ENCODE measurements at places on chromosomes 6 and 20.
A peak's percentile ranks its signal among the peaks of the same experiment; 100 is the strongest.

DNA sequence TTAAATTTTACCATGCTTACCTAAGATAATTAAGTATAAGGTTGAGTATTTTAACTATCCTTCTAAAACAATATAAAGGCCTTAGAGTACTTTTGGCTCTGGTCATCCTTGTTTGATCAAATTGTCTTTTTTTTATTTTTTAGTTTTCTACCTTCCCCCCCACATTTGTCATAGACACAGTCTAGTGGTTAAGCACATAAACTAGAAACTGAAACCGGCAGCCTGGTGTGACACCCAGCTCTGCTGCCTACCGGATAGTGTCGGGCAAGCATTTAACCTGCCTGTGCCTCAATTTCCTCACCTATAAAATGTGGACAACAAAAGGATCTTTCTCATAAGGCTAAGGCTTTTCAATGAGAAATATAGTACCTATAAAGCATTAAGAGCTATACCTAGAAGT is 21.6 kb upstream of the TULP4 start:
- DNase-seq, result no peak

- DNase-seq, result no peak
Observed at GRCh38 chr6:41732591-41733359, 2.6 kb downstream of the TFEB start.

DNA sequence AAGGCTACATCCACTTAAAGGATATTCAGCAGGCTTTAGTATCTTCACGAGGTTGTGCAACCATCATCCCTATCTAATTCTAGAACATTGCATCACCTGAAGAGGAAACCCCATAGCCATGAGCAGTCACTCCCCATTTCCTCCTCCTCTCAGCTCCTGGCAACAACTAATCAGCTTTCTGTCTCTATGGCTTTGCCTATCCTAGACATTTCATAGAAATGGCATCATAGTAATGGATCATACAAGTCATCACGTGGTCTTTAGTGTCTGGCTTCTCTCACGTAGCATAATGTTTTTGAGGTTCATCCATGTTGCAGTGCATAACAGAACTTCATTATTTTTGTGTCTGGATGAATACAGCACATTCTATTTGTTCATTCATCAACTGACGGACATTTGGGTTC is 20.5 kb downstream of the SNAI1 start:
- peak; percentile 89 for DNase-seq

DNA sequence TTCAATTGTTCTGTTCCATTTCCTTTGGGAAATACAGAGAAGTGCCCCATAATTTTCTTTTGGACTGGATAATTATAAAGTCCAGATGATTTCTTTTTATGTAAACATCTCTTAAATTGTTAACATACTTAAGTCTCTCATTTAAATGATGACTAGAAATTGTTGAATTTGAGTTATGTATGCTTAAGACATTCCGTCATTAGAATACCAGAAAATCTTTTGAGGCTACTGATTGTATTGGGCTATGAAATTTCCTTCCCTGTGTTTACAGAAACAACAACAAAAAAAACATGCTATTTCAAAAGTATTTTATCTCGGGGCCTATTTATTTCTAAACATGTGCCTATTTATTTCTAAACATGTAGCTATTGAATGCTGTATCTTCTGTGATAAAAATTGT is 125.4 kb downstream of the SH3BGRL2 start:
- DNase-seq, result no peak

DNA sequence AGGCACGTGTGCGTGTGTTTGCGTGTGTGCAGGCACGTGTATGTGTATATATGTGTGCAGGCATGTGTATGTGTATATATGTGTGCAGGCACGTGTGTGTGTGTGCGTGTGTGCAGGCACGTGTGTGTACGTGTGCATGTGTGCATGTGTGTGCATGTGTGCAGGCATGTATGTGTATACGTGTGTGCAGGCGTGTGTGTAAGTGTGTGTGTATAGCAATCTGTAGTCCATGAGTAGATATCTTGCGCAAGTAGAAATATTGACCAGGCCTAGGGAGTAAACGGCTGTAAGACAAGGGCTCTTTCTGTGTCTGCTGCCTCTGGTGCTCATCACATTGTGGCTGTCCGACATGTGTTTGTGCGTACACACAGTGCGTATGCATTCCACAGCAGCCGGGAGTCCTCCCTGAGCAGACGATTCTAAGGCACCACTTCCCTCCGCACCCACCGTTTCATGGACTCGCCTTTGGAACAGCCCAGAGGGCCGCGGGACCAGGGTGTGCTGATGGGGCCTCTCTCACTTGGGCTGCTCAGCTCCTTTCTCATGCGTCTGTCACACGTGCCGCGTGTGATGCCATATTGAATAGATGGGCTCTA is 167.6 kb downstream of the ERMARD start:
- no peak for DNase-seq

DNA sequence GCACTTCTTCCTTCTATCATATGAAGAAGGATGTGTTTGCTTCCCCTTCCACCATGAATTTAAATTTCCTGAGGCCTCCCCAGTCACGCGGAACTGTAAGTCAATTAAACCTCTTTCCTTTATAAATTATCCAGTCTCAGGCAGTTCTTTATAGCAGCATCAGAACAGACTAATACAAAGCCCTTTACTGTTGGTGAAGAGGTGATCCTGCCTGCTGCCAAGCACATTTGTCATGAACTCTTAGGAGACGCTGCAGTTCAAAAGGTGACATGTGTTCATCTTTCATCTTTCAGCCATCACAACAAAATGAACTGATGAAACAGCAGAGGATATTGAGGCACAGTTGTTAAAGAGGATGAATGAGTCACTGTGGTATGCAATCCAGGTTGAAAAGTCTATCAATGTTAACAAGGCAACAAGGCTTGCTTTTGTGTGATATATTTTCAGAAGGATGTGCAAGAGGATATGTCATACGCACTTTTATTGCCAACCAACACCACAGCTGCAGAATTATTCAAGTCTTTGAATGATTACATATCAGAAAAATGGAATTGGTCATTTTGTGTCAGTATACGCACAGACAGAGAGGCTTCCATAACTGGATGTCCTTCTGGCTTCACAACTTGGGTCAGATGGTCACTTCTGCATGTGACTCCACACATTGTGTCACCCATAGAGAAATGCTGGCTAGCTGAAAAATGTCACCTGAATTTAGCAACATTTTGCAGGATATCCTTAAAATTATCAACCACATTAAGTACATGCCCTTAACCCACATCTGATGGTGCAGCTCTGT is 52.4 kb upstream of the PLN start:
- no peak for DNase-seq

GRCh38 chr20:50429412-50429811 is 80.8 kb upstream of the PTPN1 start:
- no peak for DNase-seq

DNA sequence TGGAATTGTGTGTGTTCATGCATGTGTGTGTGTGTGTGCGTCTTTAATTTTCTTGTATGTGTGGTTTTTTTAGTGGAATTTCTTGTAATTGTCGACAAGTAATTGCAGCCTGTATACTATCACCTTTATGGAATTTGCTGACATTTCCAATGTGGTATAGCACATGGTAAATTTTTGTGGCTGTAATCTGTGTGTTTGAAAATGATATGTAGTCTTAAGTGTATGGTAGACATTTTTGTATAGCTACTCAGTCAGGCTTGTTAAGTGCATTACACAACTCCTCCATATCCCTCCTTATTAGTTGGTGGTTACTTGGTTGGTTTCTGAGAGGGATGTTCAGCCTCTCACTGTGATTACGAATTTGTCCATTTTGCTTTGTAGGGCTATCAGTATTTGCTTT is 384.5 kb upstream of the HSF2 start:
- DNase-seq, result no peak

- DNase-seq, result no peak
Observed at GRCh38 chr6:133288662-133289061, 47.5 kb downstream of the EYA4 start.

- no peak for DNase-seq
Observed at GRCh38 chr6:110327391-110327790, 30.8 kb downstream of the METTL24 start.

DNA sequence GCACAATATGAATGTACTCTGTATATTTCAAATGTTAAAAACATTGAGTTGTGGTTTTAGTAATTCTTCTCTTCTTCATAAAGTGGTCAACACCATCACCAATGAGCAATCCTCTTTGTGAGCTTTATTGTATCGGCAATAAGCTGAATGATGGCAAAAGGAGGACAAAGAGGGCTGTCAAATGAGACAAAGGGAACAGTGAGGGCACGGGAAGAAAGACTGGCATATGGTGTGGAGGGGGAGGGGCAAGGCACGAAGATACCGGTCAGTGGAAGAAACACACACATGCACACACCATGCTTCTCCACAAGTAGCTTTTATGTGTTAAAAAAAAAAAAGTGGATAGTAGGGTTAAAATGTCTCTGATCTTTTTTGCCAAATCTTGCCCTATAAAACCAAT is 506.8 kb upstream of the CITED2 start:
- DNase-seq, result no peak

GRCh38 chr6:54426995-54427394 is 118.8 kb downstream of the TINAG start:
- no peak for DNase-seq

DNA sequence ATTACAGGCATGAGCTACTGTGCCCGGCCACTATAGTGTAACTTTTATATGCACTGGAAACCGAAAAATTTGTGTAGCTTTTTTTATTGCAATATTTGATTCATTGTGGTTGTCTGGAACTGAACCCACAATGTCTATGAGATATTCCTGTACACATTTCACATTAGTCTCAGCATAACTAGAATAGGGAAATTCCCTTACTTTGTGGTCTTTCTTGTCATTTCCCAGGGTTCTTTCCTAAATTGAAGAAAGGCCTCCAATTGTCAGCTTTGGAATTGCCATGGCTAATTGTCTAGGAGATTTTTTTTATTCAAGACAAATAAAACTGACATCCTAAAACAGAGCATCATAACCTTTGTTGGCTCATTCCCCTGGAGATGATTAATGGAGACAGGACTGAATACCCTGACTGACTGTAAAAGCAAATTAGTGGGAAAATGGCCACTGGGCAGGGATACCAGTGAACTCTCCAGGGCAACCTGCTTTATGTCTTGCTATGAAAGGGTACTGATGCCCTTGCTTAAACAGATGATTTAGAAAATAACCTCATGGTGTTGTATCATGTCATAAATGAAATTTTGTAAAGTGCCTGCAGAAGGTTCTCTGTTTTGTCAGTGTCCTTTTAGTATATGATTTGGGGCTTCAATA is 576.9 kb downstream of the RFPL4B start:
- no peak for DNase-seq

GRCh38 chr20:5908981-5909380 is 41.4 kb downstream of the TRMT6 start:
- no peak for DNase-seq

GRCh38 chr6:106370639-106371038 is 10.1 kb downstream of the CRYBG1 start:
- DNase-seq, result no peak

- DNase-seq, result no peak
Observed at GRCh38 chr20:58219342-58219700, 9.1 kb downstream of the ANKRD60 start.

DNA sequence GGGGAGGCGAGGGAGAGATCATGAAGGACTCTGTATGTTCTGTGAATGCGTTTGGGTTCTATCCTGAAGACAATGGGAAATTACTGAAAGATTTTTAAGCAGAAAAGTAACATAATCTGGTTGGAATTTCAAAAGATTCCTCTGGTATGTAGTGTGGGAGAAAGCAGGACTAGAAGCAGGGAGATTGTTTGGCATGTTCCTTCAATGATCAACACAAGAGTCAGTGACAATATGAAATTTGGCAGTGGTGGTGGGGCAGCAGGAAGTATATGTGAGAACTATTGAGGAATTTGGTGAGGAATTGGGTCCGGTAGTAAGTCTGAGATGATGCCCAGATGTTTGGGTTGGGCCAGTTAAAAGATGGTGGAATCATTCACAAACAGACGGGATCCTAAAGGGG is 348.7 kb downstream of the CD83 start:
- no peak for DNase-seq

- DNase-seq, result no peak
Observed at GRCh38 chr6:19827247-19827646, 9.9 kb upstream of the ID4 start.

DNA sequence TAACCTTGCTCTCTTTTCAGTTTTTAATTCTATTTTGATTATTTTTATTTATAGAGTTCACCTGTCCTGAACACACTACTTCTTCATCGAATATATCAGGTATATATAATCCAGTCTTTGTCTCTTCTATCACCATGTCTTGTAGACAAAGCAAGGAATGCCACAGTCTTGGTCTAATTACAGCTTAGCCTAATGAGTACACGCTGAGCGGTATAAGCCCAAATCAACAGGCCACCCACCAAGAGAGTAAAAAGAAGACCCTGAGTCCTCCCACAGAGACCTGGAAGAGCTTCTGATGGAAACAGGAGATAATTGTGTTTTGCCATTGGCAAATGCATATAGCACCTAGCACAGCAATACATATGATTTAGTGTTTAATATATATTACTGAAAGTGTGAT is 68.7 kb upstream of the TCF21 start:
- DNase-seq, result no peak

- no peak for DNase-seq
Observed at GRCh38 chr6:22956029-22956681, 386.8 kb downstream of the HDGFL1 start.

DNA sequence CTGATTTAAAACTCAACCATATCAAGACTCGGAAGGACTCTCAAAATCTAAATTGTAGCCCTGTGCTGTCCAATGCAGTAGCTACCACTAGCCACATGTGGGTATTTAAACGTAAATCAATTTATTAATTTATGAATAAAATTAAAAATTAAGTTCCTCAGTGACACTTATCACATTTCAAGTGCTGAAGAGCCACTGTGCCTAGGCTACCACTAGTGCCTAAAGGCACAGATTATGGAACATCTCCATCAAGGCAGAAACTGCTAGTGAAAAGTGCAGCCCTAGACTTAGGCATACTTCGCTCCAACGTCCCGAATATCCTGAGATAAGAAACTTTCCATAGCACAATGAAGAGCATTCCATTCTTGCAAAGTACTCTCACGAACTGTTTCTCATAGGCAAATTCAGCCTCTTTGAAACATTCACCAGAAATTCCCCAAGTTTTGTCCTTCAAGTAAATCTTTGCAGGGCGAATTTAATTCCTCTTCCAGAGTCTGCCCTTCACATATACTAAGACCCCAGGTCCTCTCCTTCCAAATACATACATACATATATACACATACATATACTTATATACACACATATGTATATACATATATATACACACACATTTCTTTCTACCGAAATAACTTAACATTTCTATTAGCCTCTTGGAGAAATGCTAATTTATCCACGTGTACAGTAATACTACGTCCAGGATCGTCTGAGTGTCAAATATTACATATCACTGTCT is 1.3 kb downstream of the SUPT3H start:
- no peak for DNase-seq

DNA sequence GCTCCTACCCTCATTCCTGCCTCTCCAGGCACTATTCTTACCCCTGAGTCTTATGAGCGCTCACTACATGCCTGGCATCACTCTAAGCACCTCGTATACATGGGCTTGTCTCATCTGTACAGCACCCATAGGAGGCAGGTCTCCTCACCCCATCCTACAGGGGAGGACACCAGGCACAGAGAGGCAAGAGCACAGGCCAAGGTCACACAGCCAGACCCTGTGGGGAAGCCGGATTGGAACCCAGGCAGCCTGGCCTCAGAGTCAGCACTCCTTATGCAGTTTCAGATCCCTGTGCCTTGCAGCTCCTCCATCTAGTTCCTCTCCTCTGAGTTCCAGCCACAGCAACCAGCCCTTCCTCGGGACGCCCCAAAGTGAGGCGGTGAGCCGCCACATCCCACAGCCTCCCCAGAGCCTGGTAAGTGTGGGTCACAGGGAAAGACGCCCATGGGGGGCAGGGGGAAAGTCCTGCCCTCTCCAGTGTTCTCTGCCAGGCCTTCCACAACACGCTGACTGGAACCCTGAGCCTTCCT is 103.3 kb downstream of the NFATC2 start:
- DNase-seq, result no peak

- peak; percentile 15 for DNase-seq
Observed at GRCh38 chr20:53547664-53548239, 45.9 kb downstream of the ZNF217 start.
